ENCODE measurements at places on chromosomes 6 and 20.

- DNase-seq = no peak
Measured at GRCh38 chr6:13990796-13991195, 66.0 kb downstream of the RNF182 start.

DNA sequence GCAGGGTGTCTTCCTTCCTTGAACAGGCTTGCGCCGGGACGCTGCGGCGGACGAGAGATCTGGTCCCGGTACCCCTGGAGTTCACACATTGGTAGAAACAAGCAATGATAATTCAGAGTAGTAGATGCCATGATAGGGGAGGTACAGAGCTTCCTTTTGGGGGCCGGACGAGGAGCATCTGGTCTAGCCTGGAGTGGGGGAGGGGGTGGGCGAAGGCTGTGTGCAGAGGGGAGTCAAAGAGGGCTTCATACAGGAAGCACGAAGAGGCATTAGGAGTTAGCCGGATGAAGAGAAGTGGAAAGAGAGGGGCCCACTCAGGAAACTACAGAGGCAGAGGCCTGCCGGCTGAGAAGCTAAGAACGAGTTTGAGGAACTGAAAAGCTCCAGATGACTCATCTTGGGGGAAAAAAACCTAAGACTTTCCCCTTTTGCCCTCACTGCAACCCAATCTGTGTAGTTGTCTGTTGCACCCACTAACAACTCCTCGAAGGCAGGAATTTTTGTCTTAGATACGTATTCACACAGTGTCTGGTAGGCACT lies 611 bp downstream of the CNPY3 start:
- DNase-seq = peak; percentile 80

DNA sequence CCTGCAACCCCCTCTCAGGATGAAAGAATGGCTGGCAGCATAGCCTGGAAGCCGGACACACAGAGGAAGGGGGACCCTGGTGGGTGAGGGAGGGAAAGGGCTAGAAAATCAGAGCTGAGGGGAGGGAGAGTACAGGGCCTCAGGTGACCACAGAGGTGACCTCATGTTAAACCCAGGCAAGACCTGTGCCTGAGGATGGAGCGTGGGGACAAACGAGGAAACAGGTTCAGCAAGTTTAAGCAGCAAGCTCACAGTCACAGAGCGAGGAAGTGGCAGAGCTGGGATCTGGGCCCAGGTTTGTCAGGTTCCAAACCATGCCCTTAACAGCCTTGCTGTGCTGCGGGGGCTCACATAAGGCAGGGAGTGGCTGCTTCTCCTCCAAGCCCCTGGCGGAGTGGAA lies 4.0 kb upstream of the BPI start:
- no peak for DNase-seq

DNA sequence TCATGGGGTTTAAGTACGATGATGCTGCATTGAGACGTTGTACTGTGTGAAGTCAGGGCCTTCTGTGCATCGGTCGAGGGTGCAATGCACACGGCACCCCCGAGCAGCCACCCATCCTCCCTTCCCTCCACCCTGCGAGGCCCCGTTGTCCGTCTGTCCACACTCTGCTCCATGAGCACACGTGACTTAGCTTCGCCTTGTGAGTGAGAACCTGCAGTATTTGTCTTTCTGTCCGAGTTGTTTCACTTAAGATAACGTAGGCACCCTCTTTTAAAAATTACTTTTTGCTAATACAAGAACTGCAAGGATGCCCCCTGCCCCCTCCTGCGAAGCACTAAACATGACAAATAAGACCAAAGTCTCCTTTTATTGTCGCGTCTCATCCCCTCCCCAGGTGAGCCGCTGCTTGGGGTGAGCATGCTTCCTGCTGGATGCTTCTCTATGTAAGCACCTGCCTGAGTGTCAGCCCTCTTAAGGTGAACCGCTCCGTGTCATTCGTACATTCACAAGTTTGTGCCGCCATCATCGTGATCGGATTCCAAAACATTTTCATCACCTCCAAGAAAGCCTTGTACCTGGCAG lies 3.6 kb upstream of the RBBP8NL start:
- DNase-seq = no peak

DNA sequence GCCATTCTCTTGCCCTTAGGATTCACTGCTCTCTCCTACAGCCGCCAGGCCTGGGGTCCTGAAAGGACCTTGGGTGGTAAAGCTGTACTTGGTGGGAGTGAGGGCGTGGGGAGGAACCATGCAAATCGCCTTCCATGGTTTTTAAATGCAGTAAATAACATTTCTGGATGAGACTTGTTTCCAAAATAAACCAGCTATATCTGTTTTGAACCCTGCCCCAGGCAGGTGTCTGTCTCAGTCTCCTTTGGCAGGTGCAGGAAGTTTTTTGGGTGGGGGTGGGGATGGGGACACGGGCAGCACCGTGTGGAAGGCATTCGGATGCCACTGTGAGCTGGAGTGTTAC lies 14.3 kb downstream of the ITPA start:
- DNase-seq = no peak

GRCh38 chr6:41519745-41520699 lies 26.2 kb upstream of the FOXP4 start:
- no peak for DNase-seq

GRCh38 chr6:135281227-135281626 lies 100.1 kb downstream of the MYB start:
- DNase-seq = no peak

- DNase-seq = no peak
Measured at GRCh38 chr20:2798095-2798805, 2.2 kb downstream of the CPXM1 start.

- peak; percentile 8 for DNase-seq
Measured at GRCh38 chr6:15453622-15454021, 207.8 kb downstream of the JARID2 start.

DNA sequence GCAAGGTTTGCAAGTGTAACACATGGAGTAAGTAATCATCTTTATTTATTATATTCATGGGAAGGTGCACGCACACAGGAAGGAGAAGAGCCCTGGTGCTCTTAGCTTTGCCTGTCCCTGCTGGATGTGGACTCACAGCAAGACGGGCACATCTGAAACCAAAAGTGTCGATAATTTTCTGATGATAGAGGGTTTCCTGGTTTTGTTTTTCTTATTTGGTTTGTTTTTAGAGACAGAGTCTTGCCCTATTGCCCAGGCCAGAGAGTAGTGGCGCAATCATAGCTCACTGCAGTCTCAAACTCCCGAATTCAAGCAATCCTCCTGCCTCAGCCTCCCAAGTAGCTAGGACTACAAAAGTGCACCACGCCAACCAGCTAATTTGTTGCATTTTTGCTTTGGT lies 7.8 kb upstream of the KHDC1L start:
- DNase-seq = no peak
